ENCODE measurements at places on chromosomes 1 and 21. TPM values are rescaled to one million over a fixed set of nuclear protein-coding genes. Genes with fewer than 3 reads are reported as not detected.

- DNase-seq, result no peak
These were observed 72.5 kb downstream of the ZNF326 start for GRCh38 chr1:90067194-90067931.

DNA sequence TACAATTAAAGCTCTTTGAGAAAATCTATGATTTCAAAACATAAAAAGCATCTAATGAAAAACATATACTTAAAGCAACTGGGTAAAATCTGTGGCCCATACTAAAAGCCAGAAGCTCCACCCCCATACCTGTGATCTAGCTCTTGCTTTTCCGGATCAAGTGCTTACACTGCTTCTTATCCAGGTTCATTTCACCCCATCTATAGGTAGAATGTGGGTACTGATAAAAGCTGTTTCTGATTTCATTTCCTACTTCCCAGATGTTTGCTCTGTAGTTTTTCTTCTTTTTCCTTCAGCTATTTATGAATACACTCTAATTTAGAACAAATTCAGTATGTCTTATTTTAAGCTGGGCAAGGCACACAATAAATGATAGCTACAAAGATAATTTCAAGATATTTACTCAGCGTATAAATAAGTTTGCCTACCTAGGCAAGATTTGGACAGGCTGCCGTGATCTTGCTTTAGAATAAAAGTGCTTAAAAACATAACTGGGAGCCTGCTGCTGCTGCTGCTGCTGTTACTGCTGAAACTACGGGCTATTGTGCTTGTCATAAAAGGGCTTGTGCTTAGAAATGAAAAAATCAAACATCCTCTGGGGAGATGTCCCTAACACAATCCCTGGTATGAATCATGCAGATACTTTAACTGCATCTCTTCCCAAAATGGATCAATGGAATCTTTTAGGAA, 2.1 kb downstream of the SIPA1L2 start:
- DNase-seq, result no peak

GRCh38 chr1:11925938-11926292, 312 bp downstream of the KIAA2013 start:
- no peak for DNase-seq

- DNase-seq, result no peak
These were observed 33.2 kb downstream of the DDI2 start for GRCh38 chr1:15650433-15650832.

DNA sequence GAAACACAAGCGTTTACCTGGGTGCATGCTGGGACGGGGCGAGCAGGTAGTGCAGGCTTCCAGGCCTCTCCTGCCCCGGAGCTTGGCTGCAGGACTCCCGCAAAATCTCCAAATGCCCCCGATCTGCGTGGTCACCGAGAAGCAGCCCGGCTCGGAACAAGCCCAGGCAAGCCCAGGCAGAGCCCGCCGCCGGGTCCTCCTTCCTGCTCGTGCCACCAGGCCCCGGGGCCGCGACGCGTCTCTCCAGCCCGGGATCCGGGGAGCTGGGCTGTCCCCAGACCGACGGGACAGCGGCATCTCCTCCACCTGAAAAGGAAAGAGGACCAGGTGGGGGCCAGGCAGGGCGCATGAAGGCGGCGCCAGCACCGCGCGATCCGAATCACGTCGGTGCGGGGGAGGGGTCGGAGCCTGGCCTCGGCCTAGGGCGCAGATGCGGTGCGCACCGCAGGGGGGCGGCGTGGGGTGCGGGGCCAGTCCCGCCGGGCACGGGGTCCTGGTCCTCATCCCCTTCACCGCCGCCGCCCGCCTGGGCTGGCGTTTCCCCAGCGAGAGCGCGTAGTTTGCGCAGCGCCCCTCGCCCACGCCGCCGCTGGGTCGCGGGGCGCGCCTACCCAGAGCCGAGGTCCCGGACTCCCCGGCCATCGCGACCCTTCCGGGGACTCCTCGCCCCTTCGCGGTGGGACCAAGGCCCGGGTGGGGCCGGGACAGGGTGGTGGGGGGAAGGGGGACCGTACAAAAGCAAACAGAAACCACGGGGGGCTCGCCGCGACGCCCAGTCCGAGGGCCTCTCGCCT, 52.4 kb upstream of the H6PD start:
- DNase-seq, result no peak

GRCh38 chr21:23016617-23017016, 2018.4 kb downstream of the NCAM2 start:
- no peak for DNase-seq

GRCh38 chr1:147758379-147759100, 1.9 kb downstream of the GJA5 start:
- no peak for DNase-seq

GRCh38 chr1:198523182-198523950, 17.1 kb downstream of the ATP6V1G3 start:
- no peak for DNase-seq

- DNase-seq, result no peak
These were observed 569 bp downstream of the RNF207 start for GRCh38 chr1:6206520-6206855.

GRCh38 chr1:40722622-40723021, 31.1 kb downstream of the NFYC start:
- no peak for DNase-seq

Gene HJV
- 0.58 TPM for total RNA-seq

Data from dorsolateral prefrontal cortex (tissue), 122 donors.